Colonic mucosa (tissue), 4 donors: ENCODE measurements at places on chromosomes 4 and X. TPM values are rescaled to one million over a fixed set of nuclear protein-coding genes. Genes with fewer than 3 reads are reported as not detected.

The SH3BP2 gene
- 62.2 TPM for total RNA-seq

The ATOH1 gene
- 73.7 TPM for total RNA-seq

The BEND4 gene
- 0.19 TPM for total RNA-seq

The TMEM150C gene
- total RNA-seq = 2.5 TPM

The ASB12 gene
- 0.40 TPM for total RNA-seq

The FRG1 gene
- total RNA-seq = 36.5 TPM

The EVC gene
- total RNA-seq = 1.1 TPM

The KDR gene
- 3.4 TPM for total RNA-seq

The SERPINA7 gene
- not detected for total RNA-seq

The PAK3 gene
- total RNA-seq = 0.66 TPM

GRCh38 chr4:73904491-73904890 lies 35.3 kb downstream of the CXCL1 start:
- no peak overlapping the region for H3K27ac ChIP-seq
- no peaks in the 10 kb centered on the region for H3K4me1 ChIP-seq
- no peaks in the 10 kb centered on the region for H3K36me3 ChIP-seq
- H3K4me3 ChIP-seq = no peak overlapping the region

DNA sequence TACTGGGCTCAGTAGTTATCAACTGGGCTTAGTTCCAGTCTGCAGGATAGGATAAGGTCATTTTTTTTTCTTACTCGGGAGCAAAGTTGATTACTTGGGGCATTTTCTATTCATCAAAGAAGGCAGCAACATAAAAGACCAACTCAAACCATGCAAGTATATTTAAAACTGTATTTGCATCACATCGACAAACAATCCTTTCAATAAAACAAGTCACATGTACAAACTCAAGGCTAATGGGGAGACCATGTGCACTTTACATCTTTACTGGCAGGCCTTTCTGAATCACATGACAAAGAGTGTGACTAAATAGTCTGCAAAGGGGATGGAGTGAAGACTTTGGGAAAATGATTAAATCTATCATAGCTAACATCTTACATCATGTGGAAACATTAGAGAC lies 610.4 kb upstream of the BOD1L1 start:
- H3K4me1 ChIP-seq = no peaks in the 10 kb centered on the region
- H3K4me3 ChIP-seq = no peak overlapping the region
- H3K27ac ChIP-seq = no peak overlapping the region
- H3K36me3 ChIP-seq = no peaks in the 10 kb centered on the region
- H3K27me3 ChIP-seq = no peaks in the 10 kb centered on the region

DNA sequence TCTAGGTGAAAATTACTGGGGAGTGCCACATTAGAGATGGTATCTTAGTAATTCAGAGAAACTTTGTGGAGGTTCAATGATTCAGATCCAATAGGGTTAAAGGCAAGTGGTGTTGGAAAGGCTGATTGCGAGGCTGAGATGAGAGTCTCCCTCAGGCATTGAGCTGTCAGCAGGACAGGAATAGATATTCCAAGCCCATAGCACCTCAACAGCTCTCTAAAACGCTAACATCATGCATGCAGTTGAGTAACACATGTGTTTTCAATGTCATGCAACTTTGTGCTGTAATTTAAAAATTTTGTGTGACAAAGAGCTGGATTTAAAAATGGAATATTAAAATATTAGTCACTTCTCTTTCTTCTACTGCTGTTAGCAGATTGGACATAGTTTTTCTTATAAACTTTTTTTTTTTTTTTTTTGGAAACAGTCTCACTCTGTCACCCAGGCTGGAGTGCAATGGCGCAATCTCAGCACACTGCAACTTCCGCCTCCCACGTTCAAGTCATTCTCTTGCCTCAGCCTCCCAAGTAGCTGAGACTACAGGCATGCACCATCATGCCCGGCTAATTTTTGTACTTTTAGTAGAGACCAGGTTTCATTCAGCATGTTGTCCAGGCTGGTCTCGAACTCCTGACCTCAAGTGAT lies 173.5 kb upstream of the C1QTNF7 start:
- no peaks in the 10 kb centered on the region for H3K27me3 ChIP-seq
- no peaks in the 10 kb centered on the region for H3K4me1 ChIP-seq
- no peaks in the 10 kb centered on the region for H3K36me3 ChIP-seq

DNA sequence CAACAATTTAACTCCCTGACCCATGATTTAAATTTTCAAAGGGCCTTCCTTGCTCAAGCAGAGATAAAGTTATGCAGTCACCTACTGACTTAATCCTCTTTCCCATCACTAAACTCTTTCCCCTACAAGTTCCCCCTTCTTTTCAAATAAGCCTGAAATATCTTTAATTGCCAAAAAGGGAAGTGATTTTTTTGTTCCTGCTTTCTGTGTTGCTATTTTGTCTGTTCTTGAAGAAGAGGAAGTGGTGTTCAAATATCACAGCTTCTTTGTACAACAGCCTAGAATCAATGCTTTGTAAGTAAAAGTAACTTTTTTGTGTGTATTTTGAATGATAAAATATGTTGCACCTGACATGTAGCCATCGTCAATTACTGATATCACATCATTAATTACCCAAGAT lies 595.9 kb downstream of the CENPC start:
- DNase-seq = no peak
- no peak overlapping the region for H3K4me3 ChIP-seq
- no peak overlapping the region for H3K27ac ChIP-seq
- H3K27me3 ChIP-seq = no peaks in the 10 kb centered on the region

DNA sequence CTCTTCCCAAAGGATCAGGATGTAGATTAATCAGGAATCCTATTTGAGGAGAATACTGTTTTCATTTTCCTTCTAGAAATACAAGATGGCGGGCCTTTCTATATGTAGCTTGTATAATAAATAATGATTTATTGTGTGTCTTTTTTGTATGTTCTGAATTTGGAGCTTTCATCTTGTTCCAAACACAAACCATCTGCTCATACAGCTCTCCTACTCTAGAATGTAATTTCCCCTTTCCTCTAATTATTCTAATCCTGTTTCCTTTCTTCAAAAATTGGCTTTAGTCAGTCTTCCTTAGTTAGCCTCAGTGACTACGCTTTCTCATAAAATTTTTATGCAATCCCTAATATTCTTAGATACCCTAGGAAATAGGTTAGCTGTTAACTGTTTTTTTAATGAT lies 422.2 kb downstream of the INPP4B start:
- no peak overlapping the region for H3K27ac ChIP-seq
- no peaks in the 10 kb centered on the region for H3K27me3 ChIP-seq
- no peaks in the 10 kb centered on the region for H3K4me1 ChIP-seq
- DNase-seq = no peak
- H3K4me3 ChIP-seq = no peak overlapping the region

DNA sequence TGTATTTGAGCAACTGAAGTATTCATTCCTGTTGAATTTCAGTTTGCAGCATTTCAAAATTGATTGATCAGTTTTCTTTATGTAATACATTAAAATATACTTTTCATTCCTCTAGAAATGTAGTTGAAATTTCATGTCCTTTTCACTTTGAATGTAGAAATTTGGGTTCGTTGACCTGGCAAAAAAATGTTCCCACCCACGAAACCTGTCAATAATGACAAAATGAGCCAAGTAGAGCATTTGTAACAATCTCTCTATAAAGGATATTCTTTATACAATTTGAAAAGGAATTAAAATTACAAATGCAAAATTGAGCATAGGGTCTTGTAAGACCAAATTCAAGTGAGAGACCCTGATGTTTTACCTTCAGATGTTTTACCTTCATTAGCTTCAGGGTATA lies 283.9 kb downstream of the ANKRD50 start:
- no peak overlapping the region for H3K4me3 ChIP-seq
- H3K27ac ChIP-seq = no peak overlapping the region
- no peaks in the 10 kb centered on the region for H3K27me3 ChIP-seq
- no peak for DNase-seq
- no peaks in the 10 kb centered on the region for H3K36me3 ChIP-seq

GRCh38 chr4:128688033-128688721 lies 121.3 kb upstream of the JADE1 start:
- H3K36me3 ChIP-seq = no peaks in the 10 kb centered on the region
- H3K27ac ChIP-seq = no peak overlapping the region
- no peaks in the 10 kb centered on the region for H3K4me1 ChIP-seq
- H3K4me3 ChIP-seq = no peak overlapping the region
- no peak for DNase-seq

- no peak overlapping the region for H3K4me3 ChIP-seq
- no peak overlapping the region for H3K27ac ChIP-seq
- no peaks in the 10 kb centered on the region for H3K27me3 ChIP-seq
- no peaks in the 10 kb centered on the region for H3K36me3 ChIP-seq
- no peak for DNase-seq
These were observed 49.6 kb downstream of the TBC1D14 start for GRCh38 chr4:6959261-6959660.

GRCh38 chrX:149510386-149510785 lies 5.3 kb upstream of the IDS start:
- DNase-seq = no peak
- H3K4me3 ChIP-seq = no peak overlapping the region
- no peaks in the 10 kb centered on the region for H3K4me1 ChIP-seq
- no peaks in the 10 kb centered on the region for H3K27me3 ChIP-seq

- no peaks in the 10 kb centered on the region for H3K27me3 ChIP-seq
- H3K36me3 ChIP-seq = no peaks in the 10 kb centered on the region
- no peak overlapping the region for H3K4me3 ChIP-seq
- H3K4me1 ChIP-seq = no peaks in the 10 kb centered on the region
These were observed 336.9 kb upstream of the TRAM1L1 start for GRCh38 chr4:117422297-117422696.

DNA sequence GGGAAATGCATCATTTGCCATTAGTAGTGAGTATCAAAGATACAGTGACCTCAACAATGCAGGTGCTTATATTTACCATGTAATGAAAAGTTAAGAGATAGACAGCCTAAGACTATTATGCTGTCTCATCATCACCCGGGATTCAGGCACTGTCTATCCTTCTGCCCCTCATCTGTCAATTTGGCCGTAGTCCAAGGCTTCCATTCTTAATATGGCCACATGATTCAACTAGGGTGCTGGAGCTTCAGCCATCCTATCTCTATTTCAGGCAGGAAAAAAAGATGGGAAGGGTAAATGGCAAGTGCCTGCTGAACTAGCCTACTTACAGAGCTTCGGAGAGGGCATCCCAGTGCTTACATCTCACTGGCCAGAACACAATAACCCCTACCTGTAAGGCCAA lies 196.7 kb upstream of the LNX1 start:
- no peak for DNase-seq
- no peaks in the 10 kb centered on the region for H3K27me3 ChIP-seq
- no peak overlapping the region for H3K4me3 ChIP-seq
- no peaks in the 10 kb centered on the region for H3K4me1 ChIP-seq
- no peaks in the 10 kb centered on the region for H3K36me3 ChIP-seq

DNA sequence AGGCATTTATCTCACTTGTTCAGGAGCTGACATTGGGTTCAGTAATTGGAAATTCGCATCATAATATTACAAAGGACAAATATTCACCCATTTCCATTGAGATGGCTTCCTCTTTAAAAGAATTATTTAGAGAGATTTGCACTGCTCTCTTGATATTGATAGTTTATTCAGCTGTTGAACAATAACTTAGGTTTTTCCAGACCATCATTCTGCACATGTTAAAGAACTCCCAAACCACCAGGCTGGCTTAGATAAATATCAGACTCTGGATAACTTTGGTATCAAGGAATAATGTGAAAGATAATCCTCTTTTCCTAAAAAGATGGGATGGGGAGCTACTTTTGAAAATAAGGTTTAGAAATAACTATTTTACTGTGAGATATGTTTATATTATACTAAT lies 154.0 kb downstream of the GASK1B start:
- no peak overlapping the region for H3K27ac ChIP-seq
- H3K4me1 ChIP-seq = no peaks in the 10 kb centered on the region
- H3K4me3 ChIP-seq = no peak overlapping the region
- H3K27me3 ChIP-seq = no peaks in the 10 kb centered on the region
- no peak for DNase-seq

GRCh38 chr4:88429401-88429800 lies 27.5 kb upstream of the HERC5 start:
- DNase-seq = no peak
- no peaks in the 10 kb centered on the region for H3K4me1 ChIP-seq
- no peak overlapping the region for H3K27ac ChIP-seq
- no peak overlapping the region for H3K4me3 ChIP-seq
- no peaks in the 10 kb centered on the region for H3K27me3 ChIP-seq
- H3K36me3 ChIP-seq = no peaks in the 10 kb centered on the region

- H3K27me3 ChIP-seq = no peaks in the 10 kb centered on the region
- H3K4me1 ChIP-seq = no peaks in the 10 kb centered on the region
- DNase-seq = no peak
- H3K36me3 ChIP-seq = no peaks in the 10 kb centered on the region
These were observed 837.6 kb downstream of the PDHA2 start for GRCh38 chr4:96677499-96677898.

GRCh38 chr4:140374130-140374477 lies 658 bp downstream of the SCOC start:
- H3K4me3 ChIP-seq = peak overlapping the region; percentile 92
- no peaks in the 10 kb centered on the region for H3K27me3 ChIP-seq
- peak overlapping the region; percentile 93 for H3K27ac ChIP-seq
- peaks cover 4% of the 10 kb centered on the region for H3K4me1 ChIP-seq
- DNase-seq = no peak

DNA sequence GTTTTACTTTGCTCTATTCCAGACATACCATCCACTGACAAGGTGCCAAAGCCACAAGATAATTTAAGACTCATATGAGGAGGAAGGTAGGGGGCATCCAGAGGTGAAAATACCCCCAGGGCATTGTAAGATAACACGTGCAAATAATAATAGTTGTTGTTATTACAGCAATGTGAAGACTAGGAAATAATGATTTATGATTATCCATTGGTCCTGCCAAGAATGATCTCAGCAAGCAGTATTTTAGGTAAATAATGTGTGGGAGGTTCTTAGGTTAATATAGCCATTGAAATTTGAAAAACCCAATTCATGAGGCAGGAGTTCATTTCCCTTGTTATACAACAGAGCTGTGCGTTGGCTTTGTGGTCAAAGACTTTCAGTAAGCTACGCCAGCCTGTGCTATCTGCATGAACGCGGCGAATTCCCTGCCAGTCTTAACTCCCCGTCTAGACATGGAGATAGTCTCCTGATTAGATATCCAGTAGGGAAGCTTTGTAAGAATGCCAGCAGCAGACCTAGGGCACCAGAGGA lies 47.2 kb upstream of the MXRA5 start:
- no peak for DNase-seq
- H3K27ac ChIP-seq = no peak overlapping the region
- no peaks in the 10 kb centered on the region for H3K36me3 ChIP-seq
- H3K4me3 ChIP-seq = no peak overlapping the region
- H3K27me3 ChIP-seq = no peaks in the 10 kb centered on the region

GRCh38 chr4:141812158-141812557 lies 175.8 kb downstream of the IL15 start:
- no peak overlapping the region for H3K4me3 ChIP-seq
- no peak for DNase-seq
- H3K4me1 ChIP-seq = no peaks in the 10 kb centered on the region
- H3K36me3 ChIP-seq = no peaks in the 10 kb centered on the region
- no peaks in the 10 kb centered on the region for H3K27me3 ChIP-seq

GRCh38 chrX:53813670-53814440 lies 127.3 kb upstream of the HUWE1 start:
- no peak overlapping the region for H3K4me3 ChIP-seq
- H3K27ac ChIP-seq = no peak overlapping the region
- H3K4me1 ChIP-seq = no peaks in the 10 kb centered on the region
- no peaks in the 10 kb centered on the region for H3K36me3 ChIP-seq
- no peak for DNase-seq

GRCh38 chr4:40812386-40812785 lies 62.6 kb downstream of the NSUN7 start:
- DNase-seq = no peak
- no peak overlapping the region for H3K27ac ChIP-seq
- H3K4me1 ChIP-seq = no peaks in the 10 kb centered on the region
- no peaks in the 10 kb centered on the region for H3K36me3 ChIP-seq

GRCh38 chrX:150370589-150371312 lies 7.6 kb downstream of the MAMLD1 start:
- no peaks in the 10 kb centered on the region for H3K27me3 ChIP-seq
- no peaks in the 10 kb centered on the region for H3K4me1 ChIP-seq
- no peak overlapping the region for H3K27ac ChIP-seq

GRCh38 chrX:1027133-1027532 lies 185.3 kb downstream of the CRLF2 start:
- H3K36me3 ChIP-seq = no peaks in the 10 kb centered on the region
- H3K4me1 ChIP-seq = no peaks in the 10 kb centered on the region
- no peak for DNase-seq
